ENCODE measurements at places on chromosomes 2 and 18.

GRCh38 chr2:61135510-61135909 lies 26.5 kb upstream of the C2orf74 start:
- peak; percentile 32 for DNase-seq

DNA sequence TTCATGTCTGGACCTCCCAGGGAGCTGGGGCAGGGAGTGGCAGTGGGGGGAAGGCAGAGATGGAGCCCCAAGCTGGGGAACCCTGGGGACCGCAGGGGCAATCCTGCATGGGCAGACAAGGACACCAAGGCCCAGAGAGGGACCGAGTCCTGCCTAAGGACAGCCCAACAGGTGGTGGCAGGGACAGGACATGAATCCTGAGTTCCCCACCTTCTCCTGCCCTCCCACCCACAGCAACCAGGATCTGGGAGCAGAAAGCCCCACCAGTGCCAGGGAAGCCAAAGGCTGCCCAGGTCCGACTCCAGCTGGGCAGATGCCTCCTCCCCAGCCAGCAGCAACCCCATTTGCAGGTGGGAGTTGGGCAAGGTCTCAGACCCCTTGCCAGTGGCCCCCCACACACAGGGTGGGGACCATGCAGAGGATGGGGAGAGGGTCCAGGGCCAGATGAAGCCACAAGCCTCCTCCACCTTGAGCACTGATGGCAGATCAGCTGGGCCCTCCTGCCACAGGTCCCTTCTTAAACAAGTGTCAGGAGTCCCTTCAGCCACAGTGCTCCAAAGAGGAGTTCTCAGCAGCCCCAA lies 6.3 kb downstream of the ADRA2B start:
- DNase-seq, result no peak

DNA sequence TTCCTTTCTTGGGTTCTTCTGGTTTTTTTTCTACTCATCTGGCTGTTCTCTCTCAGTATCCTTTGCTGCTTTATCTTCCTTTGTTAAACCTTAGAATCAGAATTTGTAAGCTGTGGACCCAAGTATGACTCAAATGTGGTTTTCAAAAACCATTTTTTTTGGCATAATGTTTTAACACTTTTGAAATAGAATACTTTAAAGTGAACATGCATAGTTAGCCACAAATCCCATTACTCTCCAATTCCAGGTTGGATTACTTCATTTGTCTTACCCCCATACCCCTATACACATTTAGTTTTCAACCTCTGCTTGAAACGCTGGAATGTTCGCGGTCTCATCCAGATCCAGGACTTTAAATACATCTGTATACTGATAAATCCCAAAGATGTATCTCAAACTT lies 29.1 kb downstream of the ALMS1 start:
- DNase-seq, result no peak

GRCh38 chr2:8615576-8616281 lies 66.1 kb upstream of the ID2 start:
- DNase-seq, result no peak

GRCh38 chr2:2902547-2903281 lies 474.9 kb downstream of the EIPR1 start:
- no peak for DNase-seq

GRCh38 chr18:76386071-76386470 lies 109.0 kb downstream of the ZNF516 start:
- DNase-seq, result peak; percentile 6

GRCh38 chr2:60839126-60839813 lies 42.1 kb upstream of the REL start:
- peak; percentile 81 for DNase-seq

DNA sequence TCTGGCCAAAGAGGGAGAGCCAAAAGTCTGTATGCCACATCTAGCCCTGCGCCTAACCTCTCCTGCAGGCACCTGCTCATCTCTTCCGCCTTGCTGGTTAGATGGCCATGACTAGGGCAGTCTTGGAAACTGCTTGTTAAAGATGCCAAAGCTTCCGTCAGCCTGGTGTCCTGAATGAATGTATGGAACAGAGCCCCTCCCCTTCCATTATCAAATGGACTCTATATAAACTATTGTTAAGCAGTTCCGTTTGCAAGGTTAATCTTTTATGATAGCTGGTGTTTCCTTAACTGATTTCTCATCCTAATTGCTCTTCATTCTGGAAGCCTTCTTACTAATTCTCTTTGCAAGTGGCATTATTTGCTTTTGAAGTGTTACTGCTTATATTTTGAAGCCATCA lies 87.1 kb downstream of the ATP9B start:
- DNase-seq, result no peak

DNA sequence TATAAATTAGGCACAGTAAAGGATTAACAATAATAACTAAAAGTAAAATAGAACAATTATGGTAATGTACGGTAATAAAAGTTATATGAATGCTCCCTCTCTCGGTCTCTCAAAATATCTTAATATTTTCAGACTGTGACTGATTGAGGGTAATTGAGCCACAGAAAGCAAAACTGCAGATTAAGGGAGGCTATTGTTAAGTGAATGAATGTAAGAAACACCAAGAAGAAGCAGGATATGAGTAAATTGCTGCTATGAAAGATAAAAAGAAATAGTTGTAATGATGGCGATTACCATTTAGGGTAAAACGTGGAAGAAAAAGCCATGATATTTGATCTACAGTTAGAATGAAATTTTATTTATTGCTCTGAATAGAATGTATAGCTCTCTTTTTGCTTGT lies 24.1 kb downstream of the GULP1 start:
- DNase-seq, result no peak

DNA sequence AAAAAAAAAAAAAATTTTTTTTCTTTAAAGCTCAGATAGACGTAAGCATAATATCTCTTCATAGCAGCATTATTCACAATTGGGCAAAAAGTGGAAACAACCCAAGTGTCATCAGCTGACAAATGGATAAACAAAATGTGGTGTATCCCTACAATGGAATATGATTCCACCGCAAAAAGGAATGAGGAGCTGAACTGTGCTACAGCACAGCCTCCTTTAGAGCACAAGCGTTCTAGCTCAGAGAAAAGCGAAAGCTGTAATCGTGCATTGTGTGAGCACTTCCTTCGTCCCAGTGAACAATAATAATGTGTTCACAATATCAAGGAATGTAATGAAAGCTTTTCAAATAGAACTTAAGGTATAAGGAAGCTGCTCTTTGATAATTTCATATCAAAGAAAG lies 11.7 kb upstream of the CHMP1B start:
- DNase-seq, result no peak

DNA sequence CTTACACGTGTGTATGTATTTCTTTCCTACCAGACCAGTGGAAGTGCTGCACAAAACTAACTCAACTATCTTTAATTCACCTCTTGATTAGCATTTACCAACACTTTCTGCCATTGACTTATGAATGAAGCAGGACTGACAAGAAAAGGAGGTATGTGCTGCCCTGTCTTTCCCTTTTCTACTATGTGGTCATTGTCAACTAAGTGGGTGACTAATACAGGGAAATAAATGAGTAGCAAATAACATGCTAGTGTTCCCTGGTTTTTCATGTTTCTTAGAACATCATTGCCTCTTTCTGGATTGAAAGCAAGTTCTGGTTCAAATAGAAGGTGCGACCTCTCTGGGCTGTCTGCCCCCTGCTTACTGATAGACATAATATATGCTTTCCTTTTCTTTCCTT lies 58.0 kb downstream of the LINC00305 start:
- DNase-seq, result no peak

- DNase-seq, result no peak
Measured at GRCh38 chr2:40454321-40454720, 2.4 kb upstream of the SLC8A1 start.

GRCh38 chr2:65416945-65417344 lies 15.5 kb downstream of the SPRED2 start:
- no peak for DNase-seq

GRCh38 chr18:37266290-37266689 lies 299.3 kb downstream of the CELF4 start:
- DNase-seq, result no peak

- DNase-seq, result peak; percentile 81
Measured at GRCh38 chr2:237858294-237859081, 935 bp upstream of the RAMP1 start.

GRCh38 chr2:239329284-239329971 lies 71.4 kb downstream of the HDAC4 start:
- no peak for DNase-seq

GRCh38 chr18:26181343-26181826 lies 44.9 kb upstream of the TAF4B start:
- no peak for DNase-seq

DNA sequence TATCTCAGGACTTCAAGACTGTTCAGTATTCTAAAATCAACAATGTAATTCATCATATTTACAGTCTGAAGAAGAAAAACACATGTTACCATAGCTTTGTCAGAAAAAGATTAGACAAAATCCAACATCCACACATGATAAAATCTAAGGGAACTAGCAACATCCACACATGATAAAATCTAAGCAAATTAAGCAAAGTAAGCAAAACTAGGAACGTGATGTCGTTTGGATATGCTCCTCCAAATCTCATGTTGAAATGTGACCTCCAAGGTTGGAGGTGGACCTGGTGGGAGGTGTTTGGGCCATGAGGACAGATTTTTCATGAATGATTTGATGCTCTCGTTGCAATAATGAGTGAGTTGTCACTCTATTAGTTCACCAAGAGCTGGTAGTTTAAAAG lies 717.3 kb upstream of the HS6ST1 start:
- DNase-seq, result no peak

DNA sequence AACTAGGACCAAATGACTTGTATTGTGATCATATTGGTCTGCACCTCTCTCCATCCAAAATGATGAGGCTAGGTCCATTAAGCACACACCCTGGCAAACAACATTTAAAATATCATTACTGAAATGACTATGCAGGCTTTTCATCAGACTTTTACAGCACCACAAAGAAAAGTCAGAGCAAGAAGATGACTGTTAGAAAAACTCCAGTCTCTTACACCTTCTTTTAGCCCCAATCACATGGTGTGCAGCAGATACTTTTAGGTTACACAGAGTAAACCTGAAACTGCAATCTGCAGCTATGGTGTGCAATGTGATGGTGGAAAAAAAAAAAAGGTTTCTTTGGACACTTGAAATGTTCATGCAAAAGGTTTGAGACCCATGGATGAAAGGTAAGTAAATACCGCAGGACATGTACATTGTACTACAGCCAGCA lies 5.4 kb upstream of the POLI start:
- DNase-seq, result no peak

GRCh38 chr2:85409845-85410583 lies at the start of gene CAPG:
Gene CAPG (minus strand): TSS chr2:85410366. CDS start chr2:85402145, 8,221 bp downstream.
- DNase-seq, result no peak

GRCh38 chr18:71951001-71951400 lies 593.1 kb downstream of the CBLN2 start:
- no peak for DNase-seq

DNA sequence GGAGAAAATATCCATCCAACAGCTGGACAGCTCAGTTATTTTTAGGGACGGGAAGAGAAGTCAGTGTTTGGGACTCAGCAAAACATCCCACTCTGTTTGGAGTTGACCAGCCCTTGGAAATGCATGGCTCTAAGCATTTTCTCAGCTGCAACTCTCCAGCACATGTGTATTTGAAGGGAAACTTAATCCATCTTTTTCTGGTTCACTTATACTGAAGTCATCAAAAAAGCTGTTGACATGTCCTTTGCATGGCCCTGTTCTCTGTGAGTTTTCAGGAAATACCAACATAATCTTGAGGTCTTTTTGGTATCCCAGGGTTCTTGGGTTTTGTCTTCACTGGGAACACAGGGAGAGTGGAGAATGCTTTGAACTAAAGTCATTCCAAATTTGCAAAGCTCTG lies 91.9 kb upstream of the CELF4 start:
- DNase-seq, result no peak

- no peak for DNase-seq
Measured at GRCh38 chr2:59019566-59020159, 778.5 kb upstream of the FANCL start.

- no peak for DNase-seq
Measured at GRCh38 chr2:24107-24506, 22.2 kb downstream of the FAM110C start.

DNA sequence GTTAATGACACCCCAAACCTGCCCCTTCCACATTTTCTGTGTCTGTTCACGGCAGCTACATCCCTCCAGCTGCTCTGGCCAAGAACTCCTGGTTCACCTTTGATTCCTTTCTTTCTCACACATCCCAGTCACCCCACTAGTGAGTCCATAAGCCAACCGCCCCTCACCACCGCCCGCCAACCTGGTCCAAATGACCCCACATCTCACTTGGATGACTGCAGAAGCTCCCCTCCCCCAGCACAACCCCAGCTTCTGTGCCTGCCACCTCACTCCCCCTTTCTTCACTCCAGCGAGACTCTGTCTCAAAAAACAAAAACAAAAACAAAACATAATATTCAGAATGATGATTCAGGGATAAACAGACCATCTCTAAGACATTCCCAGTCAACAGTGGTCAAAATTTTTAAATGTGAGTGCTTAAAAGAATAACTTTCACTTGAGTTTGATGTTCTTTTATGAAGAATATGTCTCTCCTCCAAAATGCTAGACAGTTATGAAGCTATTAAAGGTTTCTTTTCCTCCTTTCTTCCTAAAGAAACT lies 3.2 kb downstream of the CYS1 start:
- no peak for DNase-seq

DNA sequence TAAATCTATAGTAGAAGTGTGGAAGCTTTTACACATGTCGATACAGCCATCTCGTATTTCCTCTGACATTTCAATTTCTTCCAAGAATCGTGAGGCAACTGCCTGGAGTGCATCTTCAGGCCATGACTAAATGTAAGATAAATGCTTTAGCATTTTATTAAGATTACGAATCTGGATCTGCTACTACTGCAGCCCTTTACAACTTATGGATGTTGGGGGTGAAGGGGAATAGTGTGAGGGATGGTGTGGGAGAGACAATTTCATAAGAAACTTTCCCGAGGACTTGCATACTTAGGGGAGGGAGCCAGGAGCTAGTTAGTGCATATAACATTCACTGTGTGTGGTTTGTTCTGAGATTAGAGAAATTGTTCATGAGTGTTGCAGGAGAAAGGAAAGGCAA lies 204.8 kb downstream of the SLC39A10 start:
- no peak for DNase-seq

GRCh38 chr2:190789074-190790004 lies 91.3 kb upstream of the GLS start:
- no peak for DNase-seq

GRCh38 chr2:47271054-47272000 lies 116.2 kb upstream of the STPG4 start:
- DNase-seq, result no peak

- DNase-seq, result no peak
Measured at GRCh38 chr2:241314226-241315092, 1.0 kb downstream of the HDLBP start.

- no peak for DNase-seq
Measured at GRCh38 chr2:149000158-149000938, 38.2 kb upstream of the LYPD6B start.

DNA sequence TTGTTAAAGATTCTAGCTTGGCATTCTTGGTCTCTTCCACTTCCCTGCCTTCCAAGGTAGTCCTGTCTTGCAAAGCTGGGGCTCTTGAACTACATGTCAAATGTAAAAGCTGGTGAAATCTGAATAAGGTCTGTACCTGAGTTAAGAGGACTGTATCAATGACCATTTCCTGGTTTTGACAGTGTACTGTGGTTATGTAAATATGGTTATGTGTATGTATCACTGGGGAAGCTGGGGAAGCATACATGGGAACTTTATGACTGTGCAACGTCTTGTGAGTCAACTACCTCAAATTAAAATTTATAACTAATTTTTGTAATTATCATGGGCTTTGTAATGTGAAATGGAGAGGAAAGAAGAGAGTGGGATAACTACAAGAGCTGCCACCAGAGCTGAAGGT lies 81.7 kb downstream of the COL4A4 start:
- DNase-seq, result no peak
